ENCODE measurements at places on chromosomes 5 and 9.
A peak's percentile ranks its signal among the peaks of the same experiment; 100 is the strongest.

DNA sequence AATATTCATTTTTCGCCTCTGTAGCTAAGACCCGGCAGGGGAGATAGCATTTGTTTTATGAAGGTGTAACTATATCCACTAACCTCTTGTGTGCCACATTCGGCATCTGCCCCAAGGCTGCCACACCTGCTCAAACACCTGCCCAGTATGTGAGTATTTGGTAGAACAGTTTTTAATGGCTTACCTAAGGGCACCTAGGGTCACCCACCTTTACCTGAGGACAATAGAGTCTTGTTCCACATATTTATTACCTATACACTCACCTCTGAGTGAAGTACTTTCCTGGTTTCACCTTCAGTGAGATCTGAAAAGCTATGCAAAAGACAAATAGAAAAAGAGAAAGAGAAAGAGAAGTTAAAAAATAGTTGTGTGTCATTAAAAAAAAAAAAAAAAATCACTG lies 68.0 kb upstream of the PIP5K1B start:
- DNase-seq: no peak

DNA sequence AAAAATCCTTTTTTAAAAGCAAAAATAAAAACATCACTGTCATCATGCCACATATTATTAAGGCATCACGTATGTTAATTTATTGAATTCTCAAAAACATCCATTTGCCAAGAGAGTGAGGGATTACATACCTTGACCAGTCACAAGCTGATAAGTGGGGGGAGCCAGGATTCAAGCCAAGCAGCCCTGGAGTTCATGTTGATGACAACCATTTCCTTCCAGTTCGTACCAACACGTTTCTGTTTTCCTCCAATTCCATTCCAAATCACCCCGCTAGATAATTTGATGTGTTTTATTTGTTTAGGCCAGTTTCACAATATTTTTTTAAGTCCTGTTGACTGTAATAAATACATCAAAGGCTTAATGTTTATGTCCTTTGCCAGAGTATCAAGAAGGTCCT lies 53.0 kb downstream of the SLC1A3 start:
- DNase-seq: no peak

GRCh38 chr5:75707911-75708509 lies 9.2 kb downstream of the POC5 start:
- DNase-seq: no peak

GRCh38 chr9:95048225-95049087 lies 269.1 kb downstream of the FANCC start:
- DNase-seq: peak; percentile 45

- no peak for DNase-seq
Observed at GRCh38 chr5:143916451-143916850, 104.5 kb downstream of the HMHB1 start.

DNA sequence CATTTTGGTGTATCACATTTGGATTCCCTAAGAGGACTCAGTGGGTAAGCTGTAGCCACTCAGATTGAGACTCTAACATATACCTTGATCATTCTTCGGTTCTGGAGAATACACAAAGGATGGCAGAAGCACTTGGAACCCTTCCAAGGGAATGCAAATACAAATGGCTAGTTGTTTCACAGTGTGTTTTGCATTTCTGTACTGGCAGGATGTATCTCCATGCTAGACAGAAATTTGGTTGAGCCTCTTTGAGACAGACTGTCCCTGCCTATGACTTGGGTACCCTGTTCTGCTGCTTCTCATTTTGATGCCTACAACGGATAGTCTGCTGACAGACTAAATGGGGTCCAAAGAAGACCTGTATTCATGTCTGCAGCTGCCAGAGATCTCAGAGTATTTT lies 273.5 kb downstream of the TMEM38B start:
- no peak for DNase-seq

GRCh38 chr9:96177005-96177718 lies 124.8 kb downstream of the HSD17B3 start:
- no peak for DNase-seq

DNA sequence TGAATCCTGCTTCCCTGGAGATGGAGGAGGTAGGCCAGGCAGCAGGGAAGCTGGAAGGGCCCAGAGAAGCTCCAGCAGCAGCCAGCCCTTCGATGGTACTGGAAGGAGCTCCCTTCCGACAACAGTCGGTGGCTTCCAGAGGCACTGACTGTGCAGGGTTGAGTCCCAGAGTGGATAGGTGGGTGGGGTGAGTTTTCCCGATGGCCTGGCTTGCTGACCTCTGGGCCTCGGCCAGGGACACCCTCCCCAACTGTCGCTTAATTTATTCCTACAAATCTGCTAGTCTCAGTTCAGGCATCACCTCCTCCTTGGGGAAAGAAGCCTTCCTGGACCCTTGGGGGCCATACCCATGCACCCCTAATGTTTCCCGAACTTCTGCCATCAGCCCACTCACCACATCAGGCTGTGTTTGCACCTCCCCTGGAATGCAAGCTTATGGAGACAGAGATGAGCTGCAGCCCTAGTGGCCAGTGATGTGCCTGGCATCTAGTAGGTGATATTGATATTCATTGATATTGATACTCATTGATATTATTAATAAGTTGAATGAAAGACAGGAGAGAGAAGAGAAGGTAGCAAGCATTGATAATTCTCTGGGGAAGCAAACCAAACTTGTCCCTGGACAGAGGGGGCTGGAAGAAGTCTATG lies 104.6 kb upstream of the BOD1 start:
- DNase-seq: no peak

DNA sequence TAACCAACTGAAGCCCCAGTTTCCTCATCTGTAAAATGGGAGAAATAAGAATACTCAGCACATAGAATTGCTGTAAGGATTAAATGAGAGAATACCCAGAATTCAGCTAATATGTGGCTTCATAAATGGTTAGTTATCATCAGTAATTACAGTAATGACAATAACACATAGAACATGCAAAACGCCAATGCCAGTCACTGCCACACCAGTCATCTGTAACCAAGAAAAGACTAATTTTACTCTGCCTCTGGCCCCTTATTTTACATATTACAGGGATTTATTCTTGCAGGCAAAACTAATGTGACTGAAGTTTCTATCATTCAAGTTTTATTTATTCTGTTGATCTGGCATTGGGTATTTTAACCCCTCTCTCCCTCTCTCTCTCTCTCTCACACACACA lies 46.5 kb downstream of the EBF1 start:
- DNase-seq: no peak

DNA sequence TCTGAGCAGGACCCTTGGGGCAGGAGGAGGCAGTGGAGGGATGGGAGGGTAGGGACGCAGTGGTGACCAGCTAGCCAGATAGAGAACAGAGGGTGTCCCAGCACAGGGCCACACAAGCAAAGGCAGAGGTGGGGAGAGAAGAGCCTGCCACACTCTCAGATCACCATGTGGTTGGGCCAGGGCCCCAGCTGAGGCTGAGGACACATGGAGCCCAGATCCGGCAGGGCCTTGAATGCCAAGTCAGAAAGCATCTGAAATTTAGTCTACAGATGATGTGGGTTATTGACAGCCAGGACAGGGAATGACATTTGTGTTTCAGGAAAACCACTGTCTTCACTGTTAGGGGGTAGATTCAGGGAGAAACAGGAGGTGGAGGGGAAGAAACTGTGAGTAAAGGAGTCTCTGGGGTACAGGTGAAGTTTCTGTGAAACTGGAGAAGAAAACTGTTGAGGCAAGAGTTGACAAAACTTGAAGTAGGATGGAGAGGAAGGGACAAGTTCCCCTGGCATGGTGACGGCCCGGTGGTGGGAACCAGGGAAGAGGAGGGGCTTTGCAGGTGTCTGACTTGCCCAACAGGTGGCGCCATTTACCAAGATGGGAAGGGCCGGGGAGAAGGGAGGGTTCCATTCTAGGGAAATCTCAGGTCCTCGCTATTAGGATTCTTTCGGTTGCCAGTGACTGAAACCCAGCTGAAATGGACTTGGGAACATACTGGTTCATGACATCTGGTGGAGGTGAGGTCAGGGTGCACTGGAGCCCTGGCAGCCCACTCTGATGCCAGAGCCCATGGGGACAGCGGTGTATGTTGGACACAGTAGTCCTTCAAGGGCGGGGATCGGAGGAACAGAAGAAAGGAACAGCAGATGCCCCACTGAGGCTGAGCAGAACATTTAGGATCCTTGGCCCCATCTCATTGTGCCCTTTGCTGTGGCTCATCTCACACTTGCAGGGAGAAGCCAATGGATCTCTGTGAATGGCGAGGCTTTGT lies 100.1 kb downstream of the KCNIP1 start:
- no peak for DNase-seq

GRCh38 chr5:67287510-67288268 lies 91.1 kb upstream of the CD180 start:
- no peak for DNase-seq

- DNase-seq: no peak
Observed at GRCh38 chr9:79166005-79166404, 405.8 kb upstream of the TLE4 start.

DNA sequence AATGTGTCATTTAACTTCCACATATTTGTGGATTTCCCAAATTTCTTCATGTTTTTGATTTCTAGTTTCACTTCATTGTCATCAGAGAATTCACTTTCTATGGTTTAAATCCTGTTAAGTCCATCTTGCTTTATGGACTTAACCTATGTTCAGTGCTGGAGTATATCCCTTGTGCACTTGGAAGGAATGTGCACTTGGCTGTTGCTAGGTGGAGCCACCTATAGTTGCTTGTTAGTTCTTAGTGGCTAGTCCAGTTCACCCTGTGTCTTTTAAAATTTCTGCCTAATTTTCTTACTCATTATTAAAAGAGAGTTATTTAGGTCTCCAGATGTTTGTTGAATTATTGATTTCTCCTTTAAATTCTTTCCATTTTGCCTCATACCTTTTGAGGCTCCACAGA lies 1472.5 kb upstream of the CDH6 start:
- DNase-seq: no peak

- no peak for DNase-seq
Observed at GRCh38 chr5:155768332-155768731, 558.6 kb upstream of the SGCD start.

All from stimulated activated CD4-positive, alpha-beta T cell treated with anti-CD3 and anti-CD28 coated beads, Interleukin-15, amount 100 ng/mL, for 1 hour (primary cell).